ENCODE measurements at places on chromosomes 1 and 21.

DNA sequence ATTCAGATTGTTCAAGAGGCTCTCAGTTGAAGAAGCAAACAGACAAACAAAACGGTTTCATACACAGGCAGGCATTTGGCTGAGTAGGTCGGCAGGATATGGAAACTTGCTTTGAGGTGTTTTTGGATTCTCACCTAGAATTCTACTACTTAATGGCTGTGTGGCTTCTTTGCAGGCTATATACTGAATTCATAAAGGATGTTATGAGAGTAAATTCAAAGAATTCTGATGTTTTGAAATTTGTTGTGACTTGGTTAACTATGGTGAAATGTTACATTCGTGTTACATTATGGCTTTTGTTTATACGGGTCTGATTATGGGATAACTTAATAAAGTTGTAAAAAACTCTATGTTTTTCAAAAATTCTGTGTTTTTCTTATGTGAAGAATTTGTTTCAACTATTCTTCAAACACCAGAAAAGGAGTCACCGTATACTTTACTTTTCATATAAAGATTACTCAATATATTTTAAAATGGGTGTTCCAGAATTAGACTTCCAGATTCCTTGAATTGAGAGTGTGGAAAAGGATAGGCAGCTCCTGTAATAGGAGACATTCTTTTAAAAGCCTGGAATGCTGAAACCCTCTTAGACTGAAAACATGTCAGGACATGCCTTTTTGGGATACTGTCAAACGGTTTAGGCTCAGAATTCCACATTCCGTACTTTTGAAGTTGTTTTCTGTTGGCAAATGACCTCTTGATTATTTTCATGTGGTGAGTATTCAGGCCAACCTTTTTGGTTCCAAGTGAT is 8.2 kb upstream of the IRF2BP2 start:
- no peak for DNase-seq

DNA sequence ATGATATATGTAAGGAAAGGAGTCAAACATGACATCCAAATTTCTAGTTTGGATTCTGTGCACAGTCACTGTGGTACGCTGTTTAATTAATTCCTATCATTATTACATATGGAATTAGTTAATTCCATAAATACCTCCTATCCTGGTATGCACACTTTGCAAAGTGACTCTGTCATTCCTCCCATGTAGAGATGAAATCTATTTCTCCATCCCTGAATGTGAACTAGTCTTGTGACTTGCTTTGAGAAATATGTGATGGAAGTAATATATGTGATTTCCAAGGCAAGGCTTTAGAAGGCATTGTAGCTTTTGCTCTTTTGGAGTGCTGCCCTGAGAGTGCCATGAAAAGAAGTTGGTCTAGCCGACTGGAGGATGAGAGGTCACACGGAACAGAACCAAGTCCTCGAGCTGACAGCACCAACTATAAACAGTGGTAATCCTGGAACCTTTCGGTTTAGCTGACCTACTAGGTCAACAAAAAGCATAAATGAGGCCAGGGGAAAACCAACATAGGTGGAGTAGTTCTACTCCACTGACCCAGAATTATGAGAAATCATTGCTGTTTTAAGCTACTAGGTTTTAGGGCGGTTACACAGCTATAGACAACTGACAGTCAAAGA is 1.5 kb downstream of the SELENOF start:
- no peak for DNase-seq

GRCh38 chr1:24872061-24872850 is 57.8 kb downstream of the RUNX3 start:
- DNase-seq: no peak

DNA sequence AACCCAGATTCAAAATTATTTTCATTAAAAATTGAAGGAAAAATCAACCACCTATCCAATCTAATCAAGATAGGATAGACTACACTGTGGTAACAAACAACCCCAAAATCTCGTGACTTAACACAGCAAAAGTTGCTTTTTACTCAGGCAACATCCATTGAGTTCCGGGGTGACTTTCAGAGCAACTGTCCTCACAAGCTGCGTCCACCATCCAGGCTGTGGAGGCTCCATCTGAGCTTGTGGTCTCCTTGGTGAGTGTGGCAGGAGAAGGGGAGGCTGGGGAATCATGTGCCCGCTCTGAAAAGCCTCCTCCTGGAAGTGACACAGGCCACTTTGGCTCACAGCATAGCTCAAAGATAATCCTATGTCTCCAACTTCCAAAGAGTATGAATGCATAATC is 52.4 kb downstream of the CD2 start:
- no peak for DNase-seq

DNA sequence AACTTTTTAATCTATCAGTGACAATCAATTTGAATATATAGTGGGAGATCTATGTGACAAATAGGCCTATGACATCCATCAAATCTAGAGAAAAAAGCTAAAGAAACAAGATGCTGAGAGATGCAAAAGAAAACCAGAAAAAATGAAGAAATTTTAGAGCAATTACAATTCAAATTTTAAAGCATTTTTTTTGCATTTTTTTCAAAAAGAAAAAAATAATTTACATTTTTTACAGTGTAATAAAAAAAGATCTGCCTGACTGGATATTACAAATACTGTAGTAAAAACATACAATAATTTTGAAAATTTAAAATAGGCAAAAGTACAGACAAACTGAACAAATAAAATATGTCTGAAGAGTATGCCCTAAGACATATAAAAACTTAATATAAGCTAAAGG is 14.4 kb downstream of the CD34 start:
- DNase-seq: no peak

GRCh38 chr21:32257962-32258785 is 20.7 kb downstream of the MIS18A start:
- DNase-seq: peak; percentile 51

DNA sequence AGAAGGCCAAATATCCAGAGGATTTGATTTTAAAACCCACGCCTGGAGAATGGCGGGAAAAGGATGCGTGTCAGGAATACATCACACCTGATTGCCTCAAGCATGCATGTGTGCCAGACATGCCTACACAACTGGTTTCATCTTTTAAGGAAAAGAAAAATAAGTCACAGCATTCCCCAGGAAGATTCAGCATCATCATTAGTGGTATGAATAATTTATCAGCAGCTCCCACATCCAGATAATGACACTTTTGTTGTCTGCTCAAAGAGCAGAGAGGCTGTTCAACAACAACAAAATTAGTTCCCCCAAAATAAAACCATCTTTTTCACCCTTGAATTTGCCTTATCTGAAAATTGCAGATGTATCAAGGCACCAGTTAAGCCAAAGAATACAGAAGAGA is 328.6 kb upstream of the C1orf87 start:
- no peak for DNase-seq

GRCh38 chr1:69191335-69191734 is 376.4 kb upstream of the LRRC7 start:
- peak; percentile 51 for DNase-seq

DNA sequence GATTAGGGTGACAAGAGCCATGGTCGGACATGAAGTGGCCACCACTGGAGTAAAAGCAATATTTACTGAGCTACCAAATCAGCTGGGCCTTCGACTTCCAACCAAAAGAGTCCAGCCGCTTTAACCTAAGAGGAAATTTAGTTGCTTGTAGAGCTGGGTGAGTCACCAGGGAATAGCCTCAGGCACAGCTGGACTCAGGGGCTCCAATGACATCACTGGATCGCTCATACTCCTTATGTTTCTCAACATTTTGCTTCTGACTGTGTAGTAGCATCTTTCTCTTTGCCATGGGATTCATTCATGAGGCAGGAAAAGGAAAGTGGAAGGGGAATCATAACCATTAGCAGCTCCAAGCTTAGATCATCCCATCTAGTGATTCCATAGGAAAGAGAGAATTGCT is 664.4 kb downstream of the MATN1 start:
- DNase-seq: no peak

GRCh38 chr1:65650682-65651081 is 142.0 kb upstream of the PDE4B start:
- DNase-seq: no peak

DNA sequence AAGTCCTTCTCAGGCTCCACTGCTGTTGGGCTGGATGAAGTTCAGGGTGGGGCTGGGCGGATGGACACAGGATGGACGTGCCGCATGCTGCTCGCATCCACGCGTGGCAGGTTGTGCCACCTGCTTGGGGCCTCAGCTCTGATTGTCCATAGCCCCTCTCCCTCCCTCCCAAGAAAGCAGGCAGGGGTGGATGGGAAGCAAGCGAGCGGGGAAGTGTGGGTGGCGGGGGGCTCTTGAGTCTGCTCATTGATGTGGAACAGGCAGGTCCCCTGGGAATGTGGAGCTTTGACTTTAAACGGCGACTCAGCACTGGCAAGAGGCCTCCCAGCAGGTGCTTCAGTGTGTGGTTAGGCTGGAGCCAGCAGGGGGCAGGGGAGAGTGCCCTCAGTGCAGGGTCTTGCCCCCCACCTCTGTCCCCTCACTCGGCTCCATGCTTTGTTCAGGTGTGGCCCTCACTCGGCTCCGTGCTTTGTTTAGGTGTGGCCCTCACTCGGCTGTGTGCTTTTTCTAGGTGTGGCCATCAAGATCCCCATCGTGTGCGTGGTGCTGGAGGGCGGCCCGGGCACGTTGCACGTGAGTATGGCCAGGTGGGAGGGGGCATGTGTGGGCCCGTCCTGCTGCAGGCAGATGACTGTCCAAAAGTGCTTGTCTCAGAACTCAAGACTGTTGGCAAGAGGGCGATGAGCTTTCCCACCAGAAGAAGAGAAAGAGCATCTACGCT is 23.9 kb downstream of the TRPM2 start:
- DNase-seq: no peak

GRCh38 chr21:31530897-31531705 is 128.4 kb upstream of the SOD1 start:
- DNase-seq: peak; percentile 87

GRCh38 chr1:168179438-168180147 is 831 bp downstream of the TIPRL start:
- DNase-seq: no peak

GRCh38 chr1:36223381-36223995 is 755 bp upstream of the THRAP3 start:
- no peak for DNase-seq

DNA sequence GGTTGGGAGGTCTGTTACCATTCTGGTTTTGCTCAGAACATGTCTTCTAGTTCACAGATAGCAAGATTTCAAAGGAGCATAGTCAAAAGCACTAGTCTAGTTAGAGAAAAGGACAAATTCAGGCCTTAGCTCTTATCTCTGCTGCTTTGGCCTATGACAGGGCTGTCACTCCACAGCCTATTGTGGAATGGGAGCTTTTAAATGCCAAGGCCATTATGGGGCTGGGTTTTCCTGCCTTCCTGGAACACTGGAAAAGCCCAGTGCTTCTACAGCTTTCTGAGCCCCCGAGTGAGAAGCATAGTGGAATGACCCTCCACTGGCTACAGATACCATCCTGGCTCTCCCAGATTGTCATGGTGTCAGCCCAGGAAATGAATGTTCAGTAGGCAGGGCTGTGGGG is 9.3 kb downstream of the MTFR1L start:
- no peak for DNase-seq

DNA sequence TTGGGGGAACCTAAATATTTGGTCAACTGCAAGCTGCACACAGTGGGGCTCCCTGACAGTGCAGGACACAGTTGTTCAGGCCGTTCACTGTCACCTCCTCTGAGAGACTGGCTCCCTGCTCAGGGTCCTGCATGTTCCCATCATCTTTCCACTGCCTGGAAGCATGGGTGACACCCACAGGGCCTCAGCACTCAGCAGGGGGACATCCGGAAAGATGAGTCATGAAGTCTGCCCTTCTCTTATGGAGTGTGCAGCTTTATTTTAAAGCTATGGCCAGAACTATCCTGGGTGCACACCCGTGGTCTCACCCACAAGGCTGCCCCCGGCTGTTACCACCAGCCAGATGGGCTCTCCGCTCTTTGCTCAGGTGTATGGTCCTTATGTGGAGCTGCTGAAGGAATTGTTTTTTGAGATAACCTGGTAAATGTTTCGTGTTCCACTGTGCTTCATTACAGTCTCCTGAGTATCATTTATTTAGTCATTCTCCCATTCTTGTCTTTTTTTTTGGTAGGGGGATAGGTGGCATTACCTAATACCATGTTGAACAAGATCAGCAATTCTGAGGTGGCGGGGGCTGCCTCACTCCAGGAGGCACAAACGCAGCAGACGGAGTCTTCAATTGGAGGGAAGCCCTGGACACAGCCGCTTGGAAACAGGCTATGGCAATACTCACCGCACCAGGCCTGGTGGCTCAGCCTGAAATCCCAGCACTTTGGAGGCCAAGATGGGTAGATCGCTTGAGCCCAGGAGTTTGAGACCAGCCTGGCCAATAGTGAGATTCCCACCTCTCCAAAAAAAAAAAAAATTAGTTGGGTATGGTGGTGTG is 14.3 kb downstream of the TRIM11 start:
- DNase-seq: no peak

DNA sequence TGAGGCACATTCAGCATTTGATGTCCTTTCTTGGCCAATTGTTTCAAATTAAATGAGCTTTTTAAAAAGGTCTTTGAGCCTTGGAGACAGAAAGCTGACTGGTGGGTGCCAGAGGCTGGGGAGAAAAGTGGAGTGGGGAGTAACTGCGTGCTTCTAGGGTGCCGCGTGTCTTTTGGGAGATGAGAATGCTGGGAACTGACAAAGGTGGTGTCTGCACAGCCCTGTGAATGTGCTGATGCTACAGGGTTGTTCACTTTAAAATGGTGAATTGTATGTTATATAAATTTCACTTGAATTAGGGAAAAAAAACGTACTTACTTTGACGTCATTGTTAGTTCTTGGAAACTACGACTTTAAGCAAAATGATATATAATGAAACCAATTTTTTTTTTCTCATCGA is 8.1 kb upstream of the TFF1 start:
- no peak for DNase-seq

GRCh38 chr21:14838400-14838799 is 226.4 kb downstream of the NRIP1 start:
- DNase-seq: no peak

DNA sequence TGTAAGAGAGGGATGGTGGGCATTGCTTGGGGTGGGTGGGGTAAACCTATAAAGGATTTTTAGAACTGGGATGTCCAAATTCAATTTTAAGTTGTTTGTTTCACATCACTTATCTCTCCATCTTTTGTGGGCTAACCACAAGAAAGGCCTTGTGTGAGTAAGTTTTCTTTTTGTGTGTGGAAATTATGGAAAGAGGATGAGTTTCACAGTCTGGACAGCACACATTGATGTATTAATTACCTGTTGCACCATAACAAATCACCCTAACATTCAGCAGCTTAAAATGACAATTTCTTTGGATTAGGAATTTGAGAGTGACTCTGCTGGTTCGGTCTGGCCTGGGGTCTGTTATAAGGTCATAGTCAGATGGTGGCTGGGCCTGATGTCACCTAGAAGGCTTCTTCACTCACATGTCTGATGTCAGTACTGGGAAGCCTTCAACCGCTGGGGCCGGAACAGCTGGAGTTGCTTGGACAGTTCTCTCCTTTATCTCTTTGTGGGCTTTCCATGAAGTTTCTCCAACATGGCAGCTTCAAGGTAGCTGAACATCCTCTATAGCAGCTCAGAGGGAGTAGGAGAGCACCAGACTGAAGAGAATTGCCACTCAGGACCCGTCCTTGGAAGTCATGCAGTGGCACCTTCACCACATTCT is 2.0 kb upstream of the COL9A2 start:
- DNase-seq: no peak
